ENCODE measurements at places on chromosomes 1 and 21.

DNA sequence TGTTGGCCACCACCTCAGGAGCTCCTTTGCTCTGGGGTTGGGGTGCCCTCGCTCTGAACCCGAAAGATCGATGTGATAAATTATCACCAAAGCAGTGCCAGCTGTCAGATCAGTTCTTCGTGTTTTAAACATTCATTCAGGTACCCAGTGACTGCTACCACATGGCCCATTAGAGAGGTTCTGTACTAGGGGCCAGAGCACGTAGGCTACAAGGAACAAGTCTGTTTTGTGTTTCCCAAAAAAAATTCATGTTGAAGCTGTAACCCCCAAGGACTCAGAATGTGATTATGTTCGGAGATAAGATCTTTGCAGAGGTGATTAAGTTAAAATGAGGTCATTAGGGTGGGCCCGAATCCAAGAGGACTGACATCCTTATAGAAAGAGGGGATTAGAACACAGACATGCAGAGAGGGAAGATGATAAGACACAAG lies 526.9 kb downstream of the NPHP4 start:
- no peak for DNase-seq

DNA sequence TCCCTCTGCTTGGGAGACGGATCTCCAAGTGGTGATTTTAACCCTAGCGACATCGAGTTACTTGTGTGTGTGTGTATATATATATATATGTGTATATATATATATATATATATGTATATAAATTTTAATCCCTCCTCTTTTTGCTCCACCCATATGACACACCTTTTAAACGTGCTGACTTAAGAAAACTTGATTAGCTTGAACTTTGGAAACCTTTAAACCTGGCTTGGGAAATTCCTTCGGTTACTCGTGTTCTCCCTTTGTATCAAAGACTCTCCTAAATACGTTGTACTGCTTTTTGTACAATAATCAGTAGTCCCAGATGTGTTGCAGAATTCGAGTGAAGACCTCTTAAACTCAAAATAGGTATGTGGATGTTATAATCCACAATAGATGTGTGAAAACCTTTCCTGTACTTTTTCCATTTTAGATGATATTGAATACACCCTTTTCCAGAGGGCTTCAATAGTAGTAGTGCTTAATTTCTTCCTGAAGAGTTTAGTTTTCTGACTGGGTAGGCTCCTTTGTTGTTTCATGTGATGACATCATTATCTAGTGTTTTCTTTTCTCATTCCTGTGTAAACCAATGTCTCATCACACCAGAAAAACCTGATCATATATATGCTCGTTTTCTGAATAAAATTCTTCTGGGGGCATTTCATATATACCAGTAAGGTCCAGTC lies 1.4 kb downstream of the RNF11 start:
- DNase-seq: no peak

GRCh38 chr1:191876631-191877030 lies 281.6 kb upstream of the RGS18 start:
- no peak for DNase-seq

DNA sequence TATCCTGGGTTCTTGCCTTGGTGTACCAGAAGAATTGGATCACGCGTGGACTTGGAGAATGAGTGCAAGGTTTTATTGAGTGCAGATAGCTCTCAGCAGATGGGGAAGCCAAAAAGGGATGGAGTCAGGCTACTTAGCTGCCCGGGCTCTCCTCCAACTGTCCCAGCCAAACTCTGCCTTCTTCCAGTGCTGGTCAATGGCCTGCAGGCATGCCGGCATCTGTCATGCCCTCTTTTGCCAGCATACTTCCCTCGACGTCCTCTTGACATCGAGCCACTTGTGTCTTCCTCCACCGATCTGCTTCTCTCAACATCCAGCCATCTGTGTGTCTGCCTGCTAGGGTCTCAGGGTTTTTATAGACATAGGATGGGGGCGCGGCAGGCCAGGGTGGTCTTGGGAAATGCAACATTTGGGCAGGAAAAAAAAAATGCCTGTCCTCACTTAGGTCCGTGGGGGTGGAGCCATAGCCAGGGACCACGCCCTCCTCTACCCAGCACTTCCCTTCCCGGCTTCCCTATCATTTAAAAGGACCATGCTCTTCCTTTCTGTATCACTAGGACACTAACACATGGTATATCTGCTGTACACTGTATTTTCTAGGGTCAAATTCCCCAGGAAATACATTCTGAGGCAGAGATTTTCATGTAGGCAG lies 47.0 kb upstream of the BCAR3 start:
- DNase-seq: no peak

- DNase-seq: no peak
Measured at GRCh38 chr1:204859861-204860267, 10.8 kb upstream of the NFASC start.

- no peak for DNase-seq
Measured at GRCh38 chr1:59598120-59598440, 216.7 kb upstream of the HOOK1 start.

DNA sequence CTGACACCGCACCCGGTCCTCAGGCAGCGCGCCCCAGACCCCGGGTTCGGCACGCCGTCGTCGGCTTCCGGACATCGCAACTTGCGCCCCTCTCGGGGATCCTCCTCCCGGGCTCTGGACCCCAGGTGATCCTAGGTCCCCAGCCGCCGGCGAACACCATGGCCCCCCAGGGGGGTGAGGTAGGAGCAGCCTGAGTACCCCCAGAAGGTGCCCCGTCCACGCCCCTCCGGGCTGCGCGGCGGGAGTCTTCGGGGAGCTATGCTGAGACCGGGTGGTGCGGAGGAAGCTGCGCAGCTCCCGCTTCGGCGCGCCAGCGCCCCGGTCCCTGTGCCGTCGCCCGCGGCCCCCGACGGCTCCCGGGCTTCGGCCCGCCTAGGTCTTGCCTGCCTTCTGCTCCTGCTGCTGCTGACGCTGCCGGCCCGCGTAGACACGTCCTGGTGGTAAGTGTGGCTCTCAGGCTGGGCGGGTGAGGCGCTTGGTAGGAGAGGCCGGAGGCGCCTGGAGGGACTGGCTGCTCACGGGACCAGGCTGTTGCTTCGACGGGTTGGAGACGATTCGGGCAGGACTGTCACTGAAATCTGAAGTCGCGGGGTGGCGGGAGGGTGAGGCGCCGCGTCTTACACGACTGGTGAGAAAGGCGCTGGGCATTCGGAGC lies 367 bp downstream of the WNT2B start:
- DNase-seq: peak; percentile 35

GRCh38 chr1:210233495-210234328 lies 1.1 kb downstream of the SERTAD4 start:
- DNase-seq: peak; percentile 3

- DNase-seq: no peak
Measured at GRCh38 chr1:195872376-195872775, 735.9 kb downstream of the KCNT2 start.

GRCh38 chr1:70892930-70893329 lies 154.7 kb downstream of the PTGER3 start:
- no peak for DNase-seq

- DNase-seq: no peak
Measured at GRCh38 chr1:203640723-203641502, 14.3 kb downstream of the ATP2B4 start.

GRCh38 chr1:198606020-198606438 lies 32.8 kb upstream of the PTPRC start:
- no peak for DNase-seq

- no peak for DNase-seq
Measured at GRCh38 chr1:190904091-190904695, 426.5 kb upstream of the BRINP3 start.

DNA sequence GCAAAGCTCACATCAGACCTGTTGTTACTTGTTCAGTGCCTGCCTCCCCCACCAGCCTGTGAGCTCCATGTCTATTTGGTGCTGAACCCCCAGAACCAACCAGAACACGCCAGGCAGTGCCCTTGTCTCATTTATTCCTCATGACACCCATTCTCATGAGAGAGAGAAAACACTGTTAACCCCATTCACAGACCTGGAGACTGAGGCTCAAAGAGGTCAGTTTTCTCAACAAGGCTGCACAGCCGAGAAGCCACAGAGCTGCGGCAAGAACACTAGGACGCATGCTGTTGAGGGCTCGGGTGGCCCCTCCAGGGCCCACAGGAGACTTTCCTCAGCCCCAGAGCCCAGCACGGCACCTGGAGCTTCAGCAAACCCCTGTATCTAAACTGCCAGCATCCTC lies 13.1 kb downstream of the KCNN3 start:
- DNase-seq: no peak

DNA sequence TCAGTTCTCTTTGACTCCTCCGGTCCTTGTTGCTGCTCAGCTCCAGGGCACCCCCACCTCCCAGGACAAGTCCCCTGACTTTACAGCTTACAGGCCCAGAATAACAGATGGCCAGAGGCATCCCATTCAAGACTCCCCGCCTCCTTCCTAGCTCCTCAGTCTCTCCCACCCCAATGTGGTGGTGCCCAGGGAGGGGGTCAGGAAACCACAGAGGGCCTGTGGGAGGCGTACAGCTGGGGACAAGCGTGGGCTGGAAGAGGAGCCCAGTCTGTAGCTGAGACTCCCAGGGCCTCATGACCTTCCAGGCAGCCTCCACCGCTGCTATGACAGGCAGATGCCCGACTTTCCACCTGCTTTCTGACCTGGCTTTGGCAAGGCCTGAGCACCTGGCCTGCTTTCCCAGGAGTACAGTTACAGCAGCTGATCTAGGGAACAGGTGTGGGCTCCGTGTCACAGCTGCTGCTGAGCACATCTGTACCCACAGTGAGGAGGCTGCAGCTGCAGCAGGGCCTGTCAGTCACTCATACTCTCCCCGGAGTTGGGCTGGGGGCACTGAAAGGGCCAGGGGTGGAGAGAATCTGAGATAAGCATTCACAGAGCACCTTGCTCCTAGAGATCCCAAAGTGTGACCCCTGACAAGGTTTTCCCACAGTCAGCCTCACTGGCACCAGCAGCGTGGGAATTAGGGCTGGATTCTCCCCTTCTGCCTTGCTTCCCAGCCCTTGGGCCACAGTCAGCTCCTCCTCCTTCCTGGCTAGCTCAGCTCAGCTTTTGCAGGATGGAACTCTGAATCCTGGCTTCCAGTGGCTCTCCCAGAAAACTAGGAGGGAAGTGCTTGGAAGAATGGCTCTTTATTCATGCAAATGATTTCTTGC lies 7.1 kb upstream of the NAV1 start:
- DNase-seq: no peak

DNA sequence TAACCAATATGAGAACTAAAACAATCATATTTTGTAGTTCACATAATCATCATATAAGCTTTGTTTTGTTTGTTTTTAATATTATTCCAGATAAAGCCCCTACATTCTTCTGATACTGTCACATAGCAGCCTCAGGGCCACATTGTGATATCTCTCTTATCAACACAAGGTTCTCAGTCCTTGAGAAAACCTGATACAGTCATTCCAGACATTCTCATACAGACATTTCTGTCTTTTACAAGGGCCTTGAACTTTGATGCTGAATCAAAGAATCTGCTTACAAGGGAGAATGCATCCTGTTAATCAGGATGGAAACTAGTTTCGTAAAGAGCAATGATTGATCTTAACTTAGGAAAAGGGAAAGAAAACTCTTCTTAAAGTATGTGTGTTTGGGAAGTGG lies 12.7 kb upstream of the VCAM1 start:
- no peak for DNase-seq

- no peak for DNase-seq
Measured at GRCh38 chr21:45927032-45927431, 54.5 kb upstream of the COL6A1 start.

GRCh38 chr1:204356997-204357396 lies 2.7 kb downstream of the PLEKHA6 start:
- no peak for DNase-seq

DNA sequence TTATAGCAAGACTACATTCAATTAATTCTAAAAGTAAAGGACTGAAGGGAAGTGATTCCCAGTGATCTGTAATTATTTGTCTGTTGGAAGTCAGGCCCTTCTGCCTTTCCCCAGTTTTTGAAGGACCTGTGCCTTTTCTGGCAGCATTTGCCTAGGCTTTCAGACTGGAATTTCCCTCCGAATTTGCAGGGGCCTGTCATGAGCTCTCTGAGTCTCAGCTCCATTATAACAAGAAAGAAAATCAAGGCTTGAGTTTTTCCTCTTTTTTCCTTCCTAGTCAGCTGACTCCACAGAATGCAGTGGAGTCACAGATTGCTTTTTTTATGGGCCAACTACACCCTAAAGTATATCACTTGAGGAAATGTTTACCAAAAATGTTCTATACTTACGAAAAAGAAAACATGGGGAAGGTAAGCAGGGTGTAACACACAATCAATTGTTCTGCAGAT lies 1.1 kb downstream of the NR5A2 start:
- DNase-seq: no peak

DNA sequence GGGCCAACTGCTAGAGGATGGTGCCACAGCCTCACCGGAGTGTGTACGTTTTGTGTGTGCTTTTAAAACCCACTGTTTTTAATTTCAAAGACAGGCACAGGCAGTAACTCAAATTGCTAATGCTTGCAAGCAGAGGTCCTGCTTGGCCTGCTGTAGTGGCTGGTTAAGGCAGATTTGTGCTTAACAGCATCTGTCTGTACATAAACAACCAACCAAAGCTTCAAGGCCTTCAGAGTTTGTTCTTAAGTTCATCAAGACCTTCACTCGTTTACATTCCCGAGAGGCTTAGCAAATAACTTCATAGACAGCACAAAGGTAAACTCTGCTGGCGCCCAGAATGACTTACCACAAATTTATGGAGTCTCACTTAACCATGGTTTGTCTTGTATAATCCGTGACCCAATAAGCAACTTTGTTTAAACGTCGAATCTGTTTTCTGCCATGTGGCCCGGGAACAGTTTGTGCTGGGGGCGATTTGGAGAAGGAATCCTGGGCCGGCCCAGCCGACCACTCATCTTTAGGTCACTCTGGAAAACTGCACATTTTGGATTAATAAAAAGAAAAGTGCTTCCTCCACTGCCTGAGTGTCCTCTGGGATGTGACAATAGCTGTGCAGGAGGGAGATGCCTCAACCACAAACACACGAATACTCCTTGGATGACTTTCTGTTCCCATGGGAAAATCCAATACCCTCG lies 58.1 kb downstream of the CAPZB start:
- DNase-seq: no peak

DNA sequence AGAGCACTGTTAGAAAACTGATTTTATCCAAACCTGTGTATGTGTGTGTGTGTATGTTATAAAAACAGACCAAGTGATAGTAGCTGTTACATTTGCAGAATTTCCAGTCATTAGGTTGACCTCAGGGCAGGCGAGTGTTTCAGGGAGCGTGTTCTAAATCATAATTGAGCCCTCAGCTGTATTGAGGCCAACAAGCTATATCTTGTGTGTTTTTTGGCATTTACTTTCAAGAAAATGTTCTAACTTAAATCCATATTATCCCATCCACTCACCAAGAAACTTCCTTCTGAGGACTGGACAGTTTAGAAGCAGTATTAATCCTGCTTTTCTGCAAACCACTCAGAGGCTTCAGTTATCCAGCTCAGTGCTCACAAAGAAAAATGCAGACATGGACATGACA lies 12.0 kb downstream of the DDAH1 start:
- DNase-seq: no peak
